ENCODE measurements at places on chromosomes 12 and 14.

DNA sequence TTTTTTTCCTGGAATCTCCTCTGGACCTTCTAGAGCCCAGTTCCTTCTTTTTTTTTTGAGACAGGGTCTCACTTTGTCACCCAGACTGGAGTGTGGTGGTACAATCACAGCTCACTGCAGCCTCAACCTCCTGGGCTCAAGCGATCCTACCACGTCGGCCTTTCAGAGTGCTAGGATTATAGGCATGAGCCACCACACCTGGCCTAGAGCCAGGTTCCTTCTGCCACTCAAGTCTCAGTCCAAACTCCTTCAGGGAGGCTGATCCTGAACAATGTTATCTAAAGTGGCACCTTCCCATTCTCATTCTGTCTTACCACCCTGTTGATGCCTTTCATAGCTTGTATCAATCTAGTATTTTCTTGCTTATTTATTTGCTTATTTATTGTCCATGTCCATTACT is 22.3 kb upstream of the ELK3 start:
- no peak for DNase-seq

- DNase-seq = no peak
Measured at GRCh38 chr12:11756022-11756421, 106.5 kb downstream of the ETV6 start.

GRCh38 chr14:23097786-23098185 is 2.5 kb downstream of the C14orf119 start:
- no peak for DNase-seq

DNA sequence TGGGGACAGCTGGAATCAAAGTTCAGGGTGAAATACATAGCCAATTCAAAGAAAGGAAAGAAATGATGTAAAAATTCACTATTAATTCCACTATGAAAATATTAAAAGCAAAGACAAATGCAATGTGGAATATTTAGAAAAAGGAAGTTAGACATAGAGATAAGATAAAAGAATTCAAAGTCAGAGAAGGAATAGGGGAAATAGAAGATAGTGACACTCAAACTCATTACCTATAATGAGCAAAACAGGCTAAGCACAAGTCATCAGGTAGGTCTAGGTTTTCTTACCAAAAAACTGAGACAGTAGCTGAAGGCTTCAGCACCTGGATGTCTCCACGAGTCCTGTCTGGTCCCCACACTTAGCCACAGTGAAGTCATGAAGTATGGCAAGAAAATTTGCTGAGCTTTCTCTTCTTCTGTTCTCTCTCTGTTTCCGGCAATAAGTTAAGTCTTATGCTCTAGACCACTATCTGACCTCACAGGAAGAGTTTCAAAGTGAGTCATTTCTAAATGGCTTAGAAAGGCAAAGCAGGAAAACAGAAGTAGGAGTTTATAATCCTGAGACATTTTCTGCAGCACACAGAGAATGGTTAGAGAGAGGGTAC is at the start of gene C3AR1:
Gene C3AR1 (minus strand): TSS at position 369 of the 604 bp plus-strand sequence. CDS start 6,174 bp downstream, outside the sequence.
- DNase-seq = no peak

DNA sequence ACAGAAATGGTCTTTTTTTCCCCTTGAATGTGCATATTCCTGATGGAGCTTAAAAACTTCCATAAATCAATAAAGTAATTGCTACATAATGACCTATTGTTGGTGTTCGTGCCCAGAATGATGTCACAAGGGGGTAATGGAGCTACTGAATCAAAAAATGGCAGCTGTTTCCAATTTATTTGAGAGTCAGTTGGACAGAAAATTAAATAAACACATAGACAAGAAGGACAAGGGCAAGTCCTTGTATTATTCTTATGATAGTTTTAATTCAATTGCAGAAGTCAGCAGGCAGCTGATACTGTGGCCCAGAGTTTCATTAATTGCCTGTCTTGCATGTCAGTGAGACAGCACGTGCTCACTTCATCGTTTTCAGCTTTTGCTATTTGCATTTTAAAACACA is 473.5 kb downstream of the ETNK1 start:
- DNase-seq = no peak

- no peak for DNase-seq
Measured at GRCh38 chr14:24692382-24693352, 58.7 kb upstream of the GZMB start.

- DNase-seq = no peak
Measured at GRCh38 chr12:75704664-75705063, 193.3 kb upstream of the KRR1 start.

GRCh38 chr14:100471441-100472093 is 115.7 kb downstream of the BEGAIN start:
- DNase-seq = no peak

GRCh38 chr12:119229837-119230236 is 51.1 kb downstream of the HSPB8 start:
- no peak for DNase-seq

DNA sequence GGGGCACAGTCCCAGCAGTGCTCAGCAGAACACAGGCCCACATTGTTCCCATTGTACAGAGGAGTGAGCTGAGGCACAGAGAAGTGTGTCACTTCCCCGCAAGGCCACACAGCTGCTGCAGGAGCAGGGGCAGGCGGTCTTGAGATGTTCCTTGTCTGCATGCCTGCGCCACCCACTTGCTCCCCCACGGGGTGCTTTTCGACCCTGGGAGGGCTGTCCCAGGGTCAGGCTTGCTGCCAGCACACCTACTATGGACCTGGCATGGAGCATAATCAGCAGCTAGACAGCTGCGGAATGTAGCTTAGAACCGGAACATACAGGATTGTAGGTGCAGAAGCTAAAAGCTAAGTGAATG is 7.8 kb upstream of the EP400 start:
- no peak for DNase-seq

All from NCI-H187 (cell line).